ENCODE measurements at places on chromosomes 13 and 19.

DNA sequence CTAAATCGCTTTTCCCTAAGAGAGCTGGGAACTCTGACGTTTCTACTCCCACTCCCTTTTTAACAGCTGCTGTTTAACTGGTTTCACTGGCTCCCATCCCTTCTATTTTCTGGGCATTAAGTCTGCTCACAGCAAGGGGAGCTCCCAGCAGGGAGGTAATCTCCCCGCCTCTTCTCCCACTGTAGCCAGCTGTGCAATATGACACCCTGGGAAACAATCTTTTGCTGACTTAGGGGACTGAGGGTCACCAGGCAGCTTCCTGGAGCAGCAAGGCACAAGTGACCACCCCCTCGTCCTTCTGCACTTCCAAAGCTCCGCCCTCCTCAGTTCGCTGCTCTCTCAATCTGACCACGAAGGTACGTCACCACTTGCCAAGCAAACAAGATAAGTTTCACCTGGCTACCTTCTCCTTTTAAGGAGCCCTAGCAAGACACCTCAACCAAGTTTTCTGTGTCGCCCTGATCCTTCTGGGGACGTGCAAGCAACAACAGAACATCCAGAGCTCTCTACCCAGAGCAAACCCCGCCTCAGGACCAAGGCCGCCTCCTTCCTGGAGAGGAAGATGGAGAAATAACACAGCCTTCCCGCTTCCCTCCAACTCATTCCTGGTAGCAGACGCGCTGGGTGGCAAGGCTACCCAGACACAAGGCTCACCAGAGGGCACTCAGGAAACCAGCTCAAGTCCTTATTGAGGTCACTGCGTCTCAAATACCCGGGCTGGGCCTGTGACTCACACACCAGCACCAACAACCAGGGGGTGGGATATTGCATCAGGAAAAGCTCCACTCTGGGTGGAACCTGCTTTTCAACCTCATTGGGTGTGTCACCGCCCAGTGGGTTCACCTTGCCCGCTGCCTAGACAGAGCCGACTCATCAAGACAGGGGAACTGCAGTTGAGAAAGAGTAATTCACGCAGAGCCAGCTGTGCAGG is 92.4 kb downstream of the STK24 start:
- no peaks in the 10 kb centered on the region for H3K27me3 ChIP-seq
- H3K36me3 ChIP-seq, result no peaks in the 10 kb centered on the region
- H3K4me1 ChIP-seq, result peaks cover 64% of the 10 kb centered on the region

DNA sequence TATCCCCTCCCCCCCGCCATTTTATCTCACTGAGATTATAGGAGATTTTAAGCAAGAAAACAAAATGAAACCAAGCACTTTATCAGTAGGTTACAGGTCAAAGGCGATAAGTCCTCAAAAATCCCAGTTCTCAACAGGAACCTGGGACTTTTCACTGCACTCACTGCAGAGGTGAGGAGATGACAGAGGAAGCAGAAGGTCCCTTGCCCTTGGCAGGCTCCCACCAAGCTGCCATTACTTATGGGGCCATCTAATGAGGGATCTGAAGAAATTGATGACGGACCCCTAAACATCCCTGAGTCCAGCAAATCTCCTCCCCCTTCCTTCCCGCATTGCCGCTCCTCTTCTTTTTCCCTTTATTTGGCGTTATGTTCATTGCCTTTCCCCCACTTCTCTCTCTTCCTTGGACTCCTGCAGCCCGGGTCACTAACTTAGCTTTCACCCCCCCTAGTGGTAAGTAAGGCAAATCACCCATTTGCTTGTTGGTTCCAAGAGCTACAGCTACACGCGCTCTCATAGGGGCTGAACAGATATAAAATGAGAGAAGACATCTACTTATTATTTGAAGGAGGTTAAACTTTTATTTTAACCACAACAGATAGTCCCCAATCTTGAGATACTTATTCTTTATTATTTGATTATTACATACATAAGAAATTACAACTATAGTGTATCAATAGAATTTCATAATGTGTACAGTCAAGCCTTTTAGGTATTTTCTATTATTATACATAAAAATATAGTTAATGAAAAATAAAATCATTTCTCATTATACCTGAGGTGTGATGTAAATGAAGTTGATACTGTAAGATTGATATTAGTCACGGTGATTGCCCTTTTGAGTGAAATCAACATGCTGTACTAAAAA is 52.0 kb upstream of the ARGLU1 start:
- H3K27me3 ChIP-seq, result peaks cover 11% of the 10 kb centered on the region
- no peaks in the 10 kb centered on the region for H3K36me3 ChIP-seq
- H3K4me3 ChIP-seq, result no peak overlapping the region
- H3K27ac ChIP-seq, result no peak overlapping the region
- DNase-seq, result peak; percentile 70
- H3K4me1 ChIP-seq, result no peaks in the 10 kb centered on the region

GRCh38 chr13:101626925-101627555 is 174.6 kb downstream of the ITGBL1 start:
- H3K36me3 ChIP-seq, result no peaks in the 10 kb centered on the region
- peak overlapping the region; percentile 2 for H3K27ac ChIP-seq
- no peak for DNase-seq
- H3K27me3 ChIP-seq, result no peaks in the 10 kb centered on the region
- H3K4me3 ChIP-seq, result peak overlapping the region; percentile 24
- H3K4me1 ChIP-seq, result no peaks in the 10 kb centered on the region

GRCh38 chr19:38718747-38719543 is 25.3 kb downstream of the CAPN12 start:
- H3K4me1 ChIP-seq, result peaks cover 15% of the 10 kb centered on the region
- H3K27ac ChIP-seq, result peak overlapping the region; percentile 28
- H3K4me3 ChIP-seq, result no peak overlapping the region
- H3K36me3 ChIP-seq, result peaks cover 60% of the 10 kb centered on the region

GRCh38 chr19:8110931-8111330 is 38.5 kb downstream of the FBN3 start:
- no peaks in the 10 kb centered on the region for H3K36me3 ChIP-seq
- no peak overlapping the region for H3K4me3 ChIP-seq

- no peak overlapping the region for H3K27ac ChIP-seq
- H3K27me3 ChIP-seq, result no peaks in the 10 kb centered on the region
- no peak for DNase-seq
- H3K36me3 ChIP-seq, result no peaks in the 10 kb centered on the region
These were observed 1584.5 kb upstream of the MIR17HG start for GRCh38 chr13:89763005-89763404.

- no peaks in the 10 kb centered on the region for H3K4me1 ChIP-seq
- DNase-seq, result no peak
- H3K4me3 ChIP-seq, result no peak overlapping the region
- H3K27me3 ChIP-seq, result no peaks in the 10 kb centered on the region
These were observed 442.3 kb downstream of the TUBA3C start for GRCh38 chr13:18739310-18739709.

- no peak overlapping the region for H3K27ac ChIP-seq
- H3K4me1 ChIP-seq, result peaks cover 27% of the 10 kb centered on the region
- H3K4me3 ChIP-seq, result no peak overlapping the region
- H3K27me3 ChIP-seq, result no peaks in the 10 kb centered on the region
- no peaks in the 10 kb centered on the region for H3K36me3 ChIP-seq
These were observed 38.3 kb downstream of the GPC6 start for GRCh38 chr13:93264876-93265275.

DNA sequence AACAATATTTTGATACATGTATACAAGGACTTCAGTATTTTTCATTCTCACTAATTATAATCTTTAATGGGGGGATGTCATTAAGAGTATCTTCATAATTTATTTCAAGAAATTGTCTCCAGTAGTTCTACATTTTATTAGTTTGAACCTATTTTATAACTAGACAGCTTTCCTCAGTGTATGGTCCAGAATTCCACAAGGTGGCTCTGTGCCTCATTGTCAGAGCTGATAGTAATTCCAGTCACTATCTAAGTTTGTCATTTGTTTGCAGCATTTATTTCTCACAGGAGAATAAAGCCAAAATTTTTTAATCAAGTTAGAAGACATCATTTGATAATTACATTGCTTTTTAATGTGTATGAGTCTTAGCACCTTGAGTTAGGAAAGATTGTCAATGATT is 1633.0 kb upstream of the PCDH20 start:
- H3K4me1 ChIP-seq, result no peaks in the 10 kb centered on the region
- no peak for DNase-seq

DNA sequence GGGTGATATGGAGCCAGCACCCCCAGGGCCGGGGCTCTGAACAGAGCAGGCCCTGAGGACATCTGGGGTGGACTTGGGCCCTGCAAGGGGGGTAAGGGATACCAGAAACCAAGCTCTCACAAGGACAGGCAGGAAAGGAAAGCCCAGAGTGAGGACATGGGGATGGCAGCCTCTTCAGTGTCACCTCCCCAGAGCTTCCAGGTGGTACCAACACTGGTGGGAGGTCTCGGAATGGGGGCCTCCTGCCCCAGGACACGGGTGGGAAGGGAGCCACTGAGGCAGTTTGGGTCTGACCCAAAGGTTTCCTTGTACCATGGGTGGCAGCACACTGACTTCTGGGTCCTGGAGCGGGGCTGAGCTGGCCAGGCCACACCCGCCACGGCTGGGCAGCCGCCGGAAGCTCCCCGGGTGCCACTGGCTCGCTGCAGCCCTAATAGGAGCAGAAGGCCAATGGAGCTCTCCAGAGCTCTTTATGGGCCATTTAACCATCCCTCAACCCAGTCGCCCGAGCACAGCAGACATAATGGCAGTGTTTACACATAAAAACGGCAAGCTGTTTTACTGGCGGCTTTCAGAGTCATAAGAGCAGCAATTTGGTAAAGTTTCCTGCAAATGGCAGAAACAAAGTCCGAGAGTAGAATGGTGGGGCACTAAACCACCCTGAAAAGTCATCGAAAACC is 59.3 kb downstream of the PEPD start:
- no peak overlapping the region for H3K4me3 ChIP-seq
- H3K27me3 ChIP-seq, result no peaks in the 10 kb centered on the region
- H3K36me3 ChIP-seq, result no peaks in the 10 kb centered on the region
- DNase-seq, result no peak

DNA sequence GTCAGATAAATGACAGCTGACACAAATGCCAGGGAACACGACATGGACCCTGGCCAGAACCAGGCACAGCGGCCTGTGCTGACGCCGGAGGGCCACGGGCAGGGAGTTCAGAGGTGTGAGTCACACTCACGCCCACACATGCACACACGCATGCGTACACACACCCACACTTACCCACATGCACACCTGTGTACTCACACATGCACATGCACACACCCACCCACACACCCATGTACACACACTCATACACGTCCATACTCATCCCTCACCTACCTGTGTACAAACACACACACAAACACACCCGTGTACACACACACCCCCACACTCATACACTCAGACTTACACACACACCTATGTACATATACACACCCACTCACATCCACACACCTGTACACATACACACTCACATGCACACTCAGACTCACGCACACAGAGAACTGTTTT is 40.4 kb downstream of the MLLT1 start:
- H3K27me3 ChIP-seq, result no peaks in the 10 kb centered on the region
- peak; percentile 26 for DNase-seq
- H3K36me3 ChIP-seq, result no peaks in the 10 kb centered on the region
- H3K27ac ChIP-seq, result peak overlapping the region; percentile 94

DNA sequence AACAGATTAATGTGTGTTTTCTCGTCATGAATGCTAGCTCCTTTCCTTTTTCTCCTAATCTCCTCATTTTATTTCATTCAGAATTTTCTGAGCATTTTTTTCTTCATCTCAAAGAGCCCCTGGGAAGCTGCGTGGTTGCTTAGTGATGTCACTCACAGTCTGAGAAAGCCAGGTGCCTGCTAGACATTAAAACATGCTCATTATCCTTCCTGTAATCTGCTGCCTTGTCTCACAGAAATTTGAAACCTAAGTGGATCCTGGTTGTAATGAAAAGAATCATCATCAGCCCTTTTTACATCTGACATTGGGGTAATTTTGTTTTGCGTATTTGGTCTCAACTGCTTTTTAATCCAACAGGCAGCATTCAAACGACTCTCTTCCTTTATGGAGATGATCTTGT is 108.2 kb upstream of the RNF113B start:
- no peaks in the 10 kb centered on the region for H3K27me3 ChIP-seq
- H3K4me1 ChIP-seq, result peaks cover 16% of the 10 kb centered on the region
- H3K4me3 ChIP-seq, result no peak overlapping the region
- peak; percentile 39 for DNase-seq
- no peak overlapping the region for H3K27ac ChIP-seq

DNA sequence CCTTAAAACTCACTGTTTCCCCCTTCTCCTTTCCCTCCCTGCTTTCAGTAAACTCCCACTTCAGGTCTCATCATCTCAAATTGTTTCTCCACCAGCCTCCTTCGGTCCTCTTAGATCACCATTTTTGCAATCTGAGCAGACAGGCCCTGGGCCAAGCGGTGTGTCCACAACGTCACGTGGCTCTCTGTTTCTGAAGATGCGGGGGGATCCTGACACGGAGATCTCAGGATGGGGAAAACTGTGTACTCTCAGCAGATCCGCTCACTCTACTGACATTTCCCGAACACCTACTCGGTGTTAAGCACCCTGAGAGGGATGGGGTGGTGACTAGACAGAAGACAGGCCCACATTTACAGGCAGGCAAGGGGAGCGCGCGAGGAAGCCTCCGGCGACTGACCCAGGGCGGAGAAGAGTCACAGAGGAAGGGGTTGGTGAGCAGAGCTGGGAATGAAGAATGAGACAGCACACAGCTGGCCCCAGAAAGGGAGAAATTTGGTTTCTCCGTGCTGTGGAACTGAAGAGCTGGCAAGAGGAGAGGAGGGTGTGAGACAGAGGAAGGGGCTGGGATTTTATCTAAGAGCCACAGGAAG is 38.8 kb downstream of the SERP2 start:
- DNase-seq, result no peak
- no peaks in the 10 kb centered on the region for H3K27me3 ChIP-seq
- H3K36me3 ChIP-seq, result no peaks in the 10 kb centered on the region

DNA sequence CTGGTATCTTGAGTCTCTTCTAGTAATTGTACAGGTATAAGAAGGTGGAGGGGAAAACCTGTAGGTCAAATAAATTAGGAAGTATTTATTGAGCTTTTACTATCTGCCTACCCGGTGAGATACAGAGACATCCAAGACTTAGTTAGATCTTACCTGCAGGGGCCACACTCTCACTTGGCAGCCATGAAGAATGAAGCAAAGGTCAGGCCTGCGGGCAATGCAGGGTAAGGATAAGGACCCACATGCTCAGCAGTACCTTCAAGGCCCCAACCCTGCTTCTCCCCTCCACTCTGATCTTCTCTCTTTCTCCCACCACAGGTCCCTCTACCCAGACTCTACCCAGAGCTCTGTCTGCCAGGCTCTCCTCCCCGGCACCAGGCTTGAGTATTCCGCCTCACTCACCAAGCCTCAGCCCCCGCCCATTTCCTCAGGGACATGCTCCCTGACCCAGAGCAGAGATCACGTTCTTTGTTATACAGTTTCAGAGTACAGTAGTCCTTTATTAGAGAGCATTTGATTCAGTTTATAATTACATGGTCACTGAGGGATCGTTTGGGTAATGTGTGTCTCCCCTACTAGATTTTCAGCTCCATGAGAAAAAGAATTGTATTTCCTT is 18.9 kb upstream of the CLDN10 start:
- H3K36me3 ChIP-seq, result no peaks in the 10 kb centered on the region
- no peak for DNase-seq
- no peaks in the 10 kb centered on the region for H3K27me3 ChIP-seq
- no peak overlapping the region for H3K4me3 ChIP-seq
- no peak overlapping the region for H3K27ac ChIP-seq
- no peaks in the 10 kb centered on the region for H3K4me1 ChIP-seq

- DNase-seq, result no peak
- H3K4me3 ChIP-seq, result no peak overlapping the region
- no peaks in the 10 kb centered on the region for H3K4me1 ChIP-seq
- H3K27me3 ChIP-seq, result no peaks in the 10 kb centered on the region
- H3K27ac ChIP-seq, result no peak overlapping the region
These were observed 518.0 kb upstream of the SGCG start for GRCh38 chr13:22662771-22663170.

All from SK-N-SH (cell line).